ENCODE measurements at places on chromosomes 12 and 14.

GRCh38 chr12:109645194-109645593 is 68.4 kb upstream of the FAM222A start:
- no peak for DNase-seq

GRCh38 chr12:119683413-119683812 is 15.5 kb downstream of the PRKAB1 start:
- DNase-seq = no peak

GRCh38 chr12:55061024-55061423 is 41.2 kb downstream of the NEUROD4 start:
- no peak for DNase-seq

- DNase-seq = no peak
Observed at GRCh38 chr12:40044396-40044795, 61.5 kb downstream of the SLC2A13 start.
